ENCODE measurements at places on chromosomes 1 and 21.

GRCh38 chr1:221886743-221887414, 145.0 kb upstream of the DUSP10 start:
- no peak for DNase-seq

DNA sequence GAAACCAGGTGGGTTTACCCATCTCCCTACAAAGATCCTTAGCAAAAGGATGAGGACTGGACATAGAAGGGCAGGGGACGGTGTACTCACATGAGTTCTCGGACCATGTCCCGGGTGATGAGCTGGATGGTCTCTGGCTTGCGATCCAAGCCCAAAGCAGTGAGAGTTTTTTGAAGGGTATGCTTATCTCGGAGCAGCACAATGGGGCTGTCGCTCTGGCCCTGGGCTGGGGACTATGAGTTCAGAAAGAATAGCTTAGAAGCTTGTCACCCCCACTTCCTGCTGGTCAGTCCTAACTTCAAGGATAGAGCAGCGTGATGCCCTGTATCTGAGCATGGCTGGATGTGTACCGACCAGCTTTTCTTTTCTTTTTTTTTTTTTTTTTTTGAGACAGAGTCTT, 9.6 kb downstream of the CFAP45 start:
- DNase-seq = no peak

DNA sequence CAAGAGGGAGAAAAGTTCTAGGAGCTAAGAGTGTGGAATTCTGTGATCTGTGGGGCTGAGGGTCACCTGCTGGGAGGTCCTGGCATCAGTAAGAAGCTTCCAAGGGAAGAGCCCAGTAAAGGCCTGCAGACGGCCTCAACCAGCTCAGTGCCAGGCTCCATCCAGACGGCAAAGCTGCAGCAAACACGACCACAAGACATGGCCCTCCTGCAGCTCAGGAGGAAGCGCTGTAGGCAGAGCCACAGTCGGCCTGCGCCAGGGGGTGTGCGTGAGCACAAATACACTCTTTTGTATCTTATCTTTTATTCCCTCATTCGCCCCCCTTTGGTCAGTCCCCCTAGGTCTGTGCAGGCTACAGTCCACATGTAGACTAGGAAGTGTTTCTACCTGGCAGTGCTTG, 13.4 kb downstream of the C1orf174 start:
- no peak for DNase-seq

- no peak for DNase-seq
Observed at GRCh38 chr1:6102532-6102845, 56.8 kb downstream of the KCNAB2 start.

DNA sequence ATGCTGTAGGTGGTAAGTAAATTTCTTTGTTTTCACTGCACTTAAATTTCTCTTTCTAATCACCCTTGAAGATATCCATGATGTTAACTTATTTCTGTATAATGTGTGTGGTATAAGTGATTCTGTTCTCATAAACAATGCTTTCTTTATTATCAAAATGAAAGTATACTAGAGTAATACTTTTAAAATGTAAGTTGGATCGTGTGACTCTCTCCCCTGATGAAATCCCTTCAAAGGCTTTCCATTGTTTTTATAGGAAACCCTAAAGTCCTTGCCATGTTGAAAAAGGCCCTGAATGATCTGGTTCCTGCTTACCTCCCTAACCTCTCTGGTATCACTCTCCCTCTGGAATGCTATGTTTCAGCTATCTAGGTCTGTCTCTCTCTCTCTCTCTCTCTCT, 191.1 kb upstream of the LHX8 start:
- no peak for DNase-seq

GRCh38 chr21:21851205-21851604, 853.0 kb downstream of the NCAM2 start:
- DNase-seq = no peak

GRCh38 chr1:12143631-12144155, 23.1 kb upstream of the TNFRSF1B start:
- peak; percentile 95 for DNase-seq

DNA sequence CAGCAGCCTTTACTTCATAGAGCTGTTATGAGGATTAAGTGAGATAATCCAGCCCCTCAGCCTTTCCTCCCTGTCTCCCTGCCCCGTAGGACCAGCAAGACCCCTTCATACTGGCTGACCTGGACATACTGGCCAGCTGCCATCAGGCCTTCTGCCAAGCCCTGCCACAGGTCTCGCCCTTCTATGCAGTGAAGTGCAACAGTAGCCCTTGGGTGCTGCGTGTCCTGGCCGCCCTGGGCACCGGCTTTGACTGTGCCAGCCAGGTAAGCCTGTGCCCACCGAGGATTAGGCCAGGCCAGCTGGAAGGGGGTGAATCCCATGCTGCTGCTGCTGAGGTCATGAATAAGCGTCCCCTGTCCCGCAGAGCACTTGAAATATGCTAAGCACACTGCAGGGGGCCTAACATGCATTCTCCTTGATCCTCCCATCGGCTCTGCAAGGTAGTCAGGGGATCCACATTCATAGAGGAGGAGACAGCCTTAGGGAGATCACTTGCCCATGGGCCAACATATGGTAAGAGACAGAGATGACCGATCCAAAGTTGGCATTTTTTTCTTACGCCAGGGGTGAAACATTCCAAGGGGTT, 73.3 kb upstream of the TINAGL1 start:
- no peak for DNase-seq

DNA sequence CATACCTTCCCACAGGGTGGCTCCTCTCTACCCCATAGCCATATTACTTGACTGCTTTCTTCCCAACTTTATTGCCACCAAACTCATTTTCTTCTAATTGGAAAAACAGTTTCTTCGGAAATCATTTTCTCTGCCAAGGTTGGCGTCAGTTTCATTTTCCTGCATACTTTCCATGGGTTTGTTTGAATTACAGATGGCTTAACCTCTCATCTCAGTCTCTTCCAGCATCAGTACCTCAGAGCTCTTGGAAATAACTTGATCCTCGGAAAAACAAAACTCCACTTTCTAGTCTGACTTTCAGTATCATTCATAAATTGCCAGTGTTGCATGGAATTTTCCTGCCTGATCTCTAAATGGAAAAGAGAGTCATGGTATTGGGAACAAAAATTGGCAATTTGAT, 20.3 kb upstream of the PRDM2 start:
- no peak for DNase-seq

DNA sequence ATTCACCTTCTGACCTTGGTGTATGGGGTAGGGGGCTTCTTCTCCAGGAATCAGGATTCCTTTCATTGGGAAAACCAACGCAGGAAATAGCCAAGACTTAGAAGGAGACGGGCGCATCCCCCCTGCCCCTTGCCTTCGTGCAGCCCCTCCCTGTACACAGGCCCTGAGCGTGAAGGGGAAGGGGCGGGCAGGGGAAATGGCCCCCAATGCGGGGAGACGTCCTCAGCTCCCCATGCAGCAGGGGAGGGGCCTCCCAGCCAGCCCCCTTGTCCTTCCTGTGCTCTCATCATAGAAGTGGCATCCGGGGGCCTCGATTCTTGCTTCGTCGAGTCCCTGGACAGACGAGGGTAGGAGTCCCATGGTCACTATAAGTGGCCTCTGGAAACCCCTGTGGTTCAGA, 116.9 kb downstream of the AJAP1 start:
- DNase-seq = no peak

- DNase-seq = no peak
Observed at GRCh38 chr1:36506276-36506920, 23.7 kb upstream of the CSF3R start.

DNA sequence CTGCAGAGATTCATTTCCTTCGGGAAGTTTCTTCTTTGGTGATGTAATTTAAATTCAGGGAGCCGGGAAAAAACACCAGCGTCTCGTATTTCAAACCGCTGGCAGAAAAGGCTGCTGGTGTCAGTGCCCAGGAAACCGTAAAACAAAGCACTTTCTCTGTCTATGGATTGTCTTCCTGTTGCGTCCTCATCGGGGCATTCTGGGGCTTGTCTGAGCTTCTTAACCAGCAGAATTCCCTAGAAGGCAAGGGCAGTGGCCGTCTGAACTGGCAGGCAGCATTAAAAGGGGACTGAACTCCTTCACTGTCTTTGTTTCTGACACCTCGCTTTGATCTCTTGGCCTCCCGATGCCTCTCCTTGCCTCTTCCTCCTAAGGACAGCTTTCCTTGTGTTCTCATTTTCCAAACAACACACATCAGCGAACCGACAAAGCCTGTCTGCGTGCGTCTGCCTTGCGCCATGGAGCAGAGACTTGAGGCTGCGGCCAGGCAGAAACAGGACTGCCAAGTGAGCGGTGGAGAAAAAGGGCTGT, 391.6 kb upstream of the VAMP3 start:
- DNase-seq = no peak

GRCh38 chr1:73310797-73311381, 887.1 kb downstream of the LRRIQ3 start:
- DNase-seq = no peak

GRCh38 chr1:5390504-5390903, 601.7 kb downstream of the NPHP4 start:
- no peak for DNase-seq

- DNase-seq = no peak
Observed at GRCh38 chr1:234014208-234014607, 109.7 kb downstream of the SLC35F3 start.

GRCh38 chr1:43321331-43321891, 16.2 kb upstream of the MPL start:
- DNase-seq = no peak

DNA sequence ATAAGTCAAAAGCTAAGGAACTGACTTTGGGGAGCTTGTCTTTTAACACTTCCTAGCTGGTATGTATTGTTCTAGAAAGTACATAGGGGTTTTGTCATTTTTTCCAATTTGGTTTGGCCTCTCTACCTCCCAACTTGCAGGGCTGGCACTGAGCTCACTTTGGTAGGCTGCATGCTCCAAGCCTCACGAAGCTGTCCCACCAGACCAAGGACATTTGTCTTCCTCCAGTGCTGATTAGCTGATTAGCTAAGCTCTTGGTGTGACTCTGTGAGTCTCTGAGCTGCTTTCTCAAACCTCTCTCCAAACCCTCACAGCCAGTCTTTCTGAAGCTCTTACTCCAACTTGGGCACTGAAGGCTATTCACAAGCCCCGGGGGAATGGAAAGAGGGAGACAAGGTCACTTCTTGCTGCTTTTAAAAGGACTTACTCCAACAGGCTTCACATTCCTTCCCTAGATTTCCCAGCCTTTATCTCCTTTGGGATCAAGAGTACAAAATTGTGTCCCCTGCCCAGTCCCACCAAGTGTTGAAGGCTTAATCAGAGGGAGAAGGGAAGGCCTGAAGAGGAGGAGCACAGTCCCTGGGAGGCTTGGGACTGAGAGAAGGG, 893 bp upstream of the CFAP45 start:
- no peak for DNase-seq

- DNase-seq = no peak
Observed at GRCh38 chr1:164640686-164641352, 81.8 kb downstream of the PBX1 start.

GRCh38 chr21:23401278-23401677, 2206.0 kb downstream of the MRPL39 start:
- peak; percentile 43 for DNase-seq

DNA sequence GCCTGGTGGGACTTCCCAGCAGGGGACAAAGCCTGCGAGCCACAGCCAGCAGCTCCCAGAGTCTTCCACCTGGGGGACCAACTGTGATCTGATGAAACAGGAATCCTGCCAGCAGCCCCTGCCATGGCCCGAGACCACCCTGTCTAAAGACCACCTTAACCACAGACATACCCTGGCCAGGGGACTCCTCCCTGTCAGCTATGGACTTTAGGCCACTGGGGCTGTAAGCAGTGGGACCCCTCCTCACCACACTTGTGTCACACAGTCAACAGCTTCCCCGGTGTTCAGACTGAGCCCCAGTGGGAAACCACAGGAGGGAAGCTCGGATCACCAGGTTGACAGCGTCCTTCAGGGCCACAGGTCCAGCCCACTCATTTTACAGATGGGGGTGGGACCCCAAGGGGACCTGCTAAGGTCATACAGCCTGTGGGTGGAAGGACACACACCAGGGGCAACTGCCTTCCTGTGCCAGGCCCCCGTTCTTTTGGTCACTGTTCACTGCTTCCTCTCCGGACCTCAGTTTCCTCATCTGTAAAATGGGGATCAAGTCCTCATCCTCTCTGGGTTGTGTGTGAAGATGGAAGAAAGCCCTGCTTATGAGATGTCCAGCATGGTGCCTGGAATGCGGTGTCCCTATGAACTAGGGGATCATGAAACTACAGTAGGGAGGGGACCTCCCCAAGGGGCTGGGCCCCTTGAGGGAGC, 11.4 kb downstream of the EPHA2 start:
- no peak for DNase-seq

GRCh38 chr1:245054507-245055270, 100.1 kb upstream of the KIF26B start:
- DNase-seq = peak; percentile 57

DNA sequence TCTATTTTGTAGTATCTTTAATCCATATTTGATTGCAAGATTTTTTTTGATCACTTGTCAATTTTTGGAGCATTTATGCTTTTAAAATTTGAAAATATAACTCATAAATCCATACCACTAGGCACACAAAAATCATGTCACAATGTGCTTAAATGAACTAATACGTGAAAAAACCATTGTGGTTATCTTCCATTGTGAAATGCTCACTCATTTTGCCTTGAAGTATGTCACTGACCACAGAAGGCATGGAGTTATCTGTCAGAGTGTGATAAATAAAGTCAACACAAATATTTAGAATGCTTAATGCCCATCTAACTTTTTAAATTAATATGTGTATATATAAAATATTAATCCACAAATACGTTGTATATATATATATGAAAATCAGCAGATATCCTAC, 347.2 kb downstream of the PTPRC start:
- peak; percentile 70 for DNase-seq

GRCh38 chr1:185337246-185337645, 20.2 kb upstream of the IVNS1ABP start:
- DNase-seq = peak; percentile 58

- DNase-seq = no peak
Observed at GRCh38 chr1:85404408-85404807, 60.6 kb downstream of the DDAH1 start.

GRCh38 chr1:116811321-116811720, 57.1 kb downstream of the CD2 start:
- DNase-seq = no peak

Data from AML-193 (cell line).